ENCODE measurements at places on chromosomes 16 and 17.

DNA sequence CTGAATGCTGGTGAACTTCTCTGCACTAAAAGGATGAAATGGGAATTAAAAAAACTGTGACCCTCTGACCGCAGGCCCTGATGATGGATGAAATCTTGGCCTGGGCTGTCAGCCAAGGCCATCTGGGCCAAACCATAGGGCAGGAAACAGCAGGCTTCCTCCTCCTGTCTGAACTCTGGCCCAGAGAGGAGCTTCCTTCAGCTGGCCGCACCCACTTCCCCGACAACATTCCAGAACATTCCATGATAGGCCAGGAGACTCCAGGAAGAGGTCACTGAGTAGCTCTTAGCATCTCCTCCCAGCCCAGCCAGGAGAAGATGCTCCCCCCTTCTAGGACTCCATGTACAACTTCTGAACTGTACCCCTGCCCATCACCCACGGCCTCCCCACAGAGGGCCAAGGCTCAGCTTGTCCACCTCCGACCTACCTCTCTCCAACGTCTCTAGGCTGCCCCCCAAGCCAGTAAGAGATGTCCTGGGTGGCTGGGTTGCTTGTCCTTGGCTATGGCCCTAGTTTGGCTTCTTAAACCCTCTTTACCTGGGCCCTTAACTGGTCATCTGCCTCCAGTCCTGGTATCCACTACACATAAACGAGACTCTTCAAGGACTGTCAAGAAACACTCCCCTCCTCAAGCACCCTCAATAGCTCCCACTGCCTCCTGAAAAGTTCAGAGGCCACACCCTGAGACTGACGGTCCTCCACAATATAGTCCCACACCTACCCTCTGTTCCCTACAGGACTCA, 1.7 kb downstream of the RPH3AL start:
- DNase-seq: peak; percentile 76

DNA sequence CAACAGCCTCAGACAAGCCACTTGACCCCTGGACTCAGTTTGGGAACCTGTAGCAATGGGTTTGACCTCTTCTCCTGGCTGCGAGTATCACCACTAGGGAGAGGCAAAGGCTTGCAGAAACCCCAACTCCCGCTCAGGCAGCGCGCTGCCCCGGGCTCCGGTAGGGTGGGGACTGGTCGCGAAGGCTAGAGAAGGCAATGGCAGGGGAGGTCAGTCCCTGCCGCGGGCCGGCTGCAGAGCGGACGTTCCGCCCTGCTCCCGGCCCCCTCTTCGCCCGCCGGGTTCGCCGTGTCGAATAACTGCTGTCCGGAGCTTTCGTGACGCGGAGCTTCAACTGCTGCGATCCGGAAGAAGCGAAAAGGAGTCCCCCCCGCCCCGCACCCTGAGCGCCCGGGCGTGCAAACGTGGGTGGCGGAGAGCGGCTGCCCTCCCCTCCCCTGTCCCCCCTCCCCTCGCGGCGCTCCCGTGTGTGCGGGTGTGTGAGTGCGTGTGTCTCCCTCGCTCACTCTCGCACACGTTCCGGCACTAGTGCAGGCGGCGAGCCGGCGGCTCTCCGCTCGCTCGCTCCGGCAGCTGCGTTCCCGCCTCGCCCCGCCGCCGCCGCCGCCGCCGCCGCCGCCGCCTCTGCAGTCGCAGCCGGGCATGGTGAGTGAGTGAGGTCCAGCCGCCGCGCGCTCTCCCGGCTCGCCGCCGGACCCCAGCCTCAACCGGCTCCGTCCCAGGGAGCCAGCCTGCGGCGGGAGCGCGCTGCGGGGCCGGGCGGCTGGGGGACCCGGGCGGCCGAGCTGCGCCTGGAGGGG, 772 bp upstream of the SHISA6 start:
- no peak for DNase-seq

DNA sequence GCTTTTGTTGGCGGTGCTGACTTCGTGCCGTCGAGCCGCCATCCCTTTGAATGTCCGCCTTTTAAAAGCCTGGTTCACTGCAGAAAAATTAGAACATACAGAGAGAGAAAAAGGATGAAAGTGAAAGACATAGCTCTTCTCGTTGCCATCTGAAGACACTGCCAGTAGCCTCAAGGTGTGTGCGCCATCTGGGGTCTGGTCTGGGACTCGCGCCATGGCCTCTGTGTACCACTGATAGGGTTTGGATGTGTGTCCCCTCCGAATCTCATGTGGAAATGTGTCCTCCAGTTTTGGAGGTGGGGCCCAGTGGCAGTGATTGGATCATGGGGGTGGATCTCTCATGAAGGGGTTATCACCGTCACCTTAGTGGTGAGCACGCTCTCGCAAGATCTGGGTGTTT, 15.5 kb downstream of the GSE1 start:
- no peak for DNase-seq

- no peak for DNase-seq
These were observed 28.4 kb downstream of the LRRC75A start for GRCh38 chr17:16463358-16464302.

- DNase-seq: peak; percentile 60
These were observed 29.3 kb downstream of the DYNLRB2 start for GRCh38 chr16:80570106-80570478.

- DNase-seq: no peak
These were observed 10.3 kb downstream of the MYCBPAP start for GRCh38 chr17:50518384-50519023.

- no peak for DNase-seq
These were observed 4.4 kb downstream of the LGALS9 start for GRCh38 chr17:27635275-27635823.

GRCh38 chr17:37261286-37261685, 114.5 kb upstream of the C17orf78 start:
- peak; percentile 14 for DNase-seq

DNA sequence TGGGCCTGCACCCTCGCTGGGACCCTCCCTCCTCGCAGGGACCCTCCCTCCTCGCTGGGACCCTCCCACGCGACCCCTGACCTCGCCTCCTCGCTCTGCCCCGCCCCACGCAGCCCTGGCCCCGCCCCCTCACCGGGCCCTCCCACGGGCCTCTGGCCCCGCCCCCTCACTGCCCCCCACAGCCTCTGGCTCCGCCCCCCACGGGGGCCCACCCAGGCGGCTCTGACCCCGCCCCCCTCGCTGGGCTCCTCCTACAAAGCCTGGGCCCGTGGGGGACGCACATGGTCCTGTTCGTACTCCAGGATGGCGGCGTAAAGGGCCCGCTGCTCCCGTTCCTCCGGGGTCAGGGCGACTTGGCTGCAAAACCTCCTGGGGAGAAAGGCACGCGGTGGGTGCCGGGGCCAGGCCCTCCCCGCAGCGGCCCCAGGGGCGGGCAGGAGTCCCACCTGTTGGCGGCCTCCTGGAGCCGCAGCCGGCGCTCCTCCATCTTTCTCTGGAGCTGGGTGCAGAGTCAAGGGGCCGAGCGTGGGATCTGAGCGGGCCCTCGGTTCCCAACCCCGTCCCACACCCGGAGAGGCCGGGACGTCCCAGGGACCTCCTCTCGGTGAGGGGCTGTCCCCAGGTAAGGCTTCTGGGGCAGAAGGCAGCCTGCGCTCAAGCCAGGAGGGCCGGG, 9.0 kb downstream of the VPS9D1 start:
- DNase-seq: peak; percentile 66

DNA sequence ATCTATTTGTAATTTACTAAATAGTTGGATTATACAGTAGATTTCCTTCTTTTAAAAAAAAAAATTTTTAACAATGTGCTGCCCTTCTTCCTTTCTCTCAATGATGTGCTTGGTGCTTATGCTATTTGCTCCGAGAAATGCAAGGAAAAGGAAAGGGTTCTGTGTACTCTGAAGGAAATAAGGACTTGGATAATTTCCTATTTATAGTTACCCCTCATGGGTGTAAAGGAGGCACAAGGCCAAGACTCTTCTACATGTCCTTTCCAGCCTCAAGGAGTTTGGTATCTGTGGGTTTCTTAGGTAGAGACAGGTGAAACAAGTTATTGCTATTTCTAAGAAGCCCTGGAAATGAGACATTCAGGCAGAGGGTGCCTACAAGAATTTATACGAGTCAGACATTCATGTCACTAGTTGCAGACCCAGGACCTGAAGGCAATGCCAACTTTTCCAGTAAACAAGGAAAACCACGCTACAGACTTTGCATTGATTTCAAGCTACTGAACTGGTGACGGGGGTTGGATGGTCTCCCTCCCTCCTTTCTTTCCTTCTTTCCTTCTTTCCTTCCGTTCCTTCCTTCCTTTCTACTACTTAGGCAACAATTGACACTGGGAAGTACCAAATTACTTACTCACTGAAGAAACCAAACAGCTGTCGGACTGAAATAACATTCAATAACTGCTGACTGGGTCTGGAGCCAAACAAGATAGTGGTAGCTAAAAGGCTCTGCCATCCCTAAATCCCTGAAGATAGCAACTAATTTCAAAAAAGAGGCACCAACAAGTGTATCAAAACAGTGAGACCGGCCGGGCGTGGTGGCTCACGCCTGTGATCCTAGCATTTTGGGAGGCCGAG, 33.8 kb upstream of the GHDC start:
- DNase-seq: peak; percentile 33

DNA sequence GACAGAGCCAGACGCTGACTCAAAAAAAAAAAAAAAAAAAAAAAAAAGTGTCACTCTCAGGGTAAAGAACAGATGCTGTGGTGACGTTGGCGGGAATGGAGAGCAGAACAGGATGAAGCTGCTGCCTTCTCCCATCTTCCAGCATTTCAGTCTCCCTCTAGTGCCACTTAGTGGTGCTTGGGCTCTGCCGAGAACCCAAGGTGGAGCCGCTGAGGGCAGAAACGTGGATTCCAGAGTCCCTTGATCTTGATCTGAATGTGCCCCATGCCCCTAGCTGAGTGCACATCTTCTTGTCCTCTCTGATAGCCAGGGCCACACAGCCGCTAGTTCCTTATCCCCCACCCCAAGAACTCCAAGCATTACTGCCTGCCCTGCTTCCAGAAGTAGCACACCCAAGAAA, 43.2 kb upstream of the FA2H start:
- no peak for DNase-seq

- peak; percentile 49 for DNase-seq
These were observed 4.4 kb downstream of the SHBG start for GRCh38 chr17:7634384-7634783.

- no peak for DNase-seq
These were observed 337.4 kb upstream of the HSBP1 start for GRCh38 chr16:83470416-83470815.

- DNase-seq: no peak
These were observed 774.5 kb upstream of the RBFOX1 start for GRCh38 chr16:6558126-6558525.

DNA sequence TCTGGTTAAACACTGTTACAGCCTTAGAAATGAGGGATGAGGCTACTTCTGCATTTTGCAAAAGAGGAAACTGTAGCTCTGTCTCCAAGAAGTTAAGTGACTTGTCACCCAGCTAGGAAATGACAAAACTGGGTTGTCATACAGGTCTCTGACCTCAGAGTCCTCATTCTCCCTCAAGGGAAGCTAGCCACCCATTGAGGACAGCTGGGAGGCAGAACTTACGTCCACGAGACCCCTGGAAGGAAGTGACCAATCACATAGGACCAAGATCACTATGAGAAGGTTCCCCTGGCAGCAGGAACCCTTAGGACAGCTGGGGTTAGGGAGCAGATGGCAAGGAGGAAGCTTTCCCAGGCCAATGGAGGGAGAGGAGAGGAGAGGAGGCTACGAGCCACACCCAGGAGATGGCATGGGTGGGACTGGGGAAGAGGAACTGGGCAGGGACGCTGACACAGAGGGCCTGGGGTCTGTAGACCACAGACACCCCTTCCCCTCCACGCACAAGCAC, 11.2 kb downstream of the METTL22 start:
- DNase-seq: no peak

- DNase-seq: peak; percentile 64
These were observed 2.0 kb downstream of the CBX4 start for GRCh38 chr17:79836972-79837887.

GRCh38 chr17:46727572-46728348, 90.7 kb downstream of the WNT3 start:
- peak; percentile 47 for DNase-seq

GRCh38 chr17:47120521-47121095, 68.5 kb downstream of the CDC27 start:
- DNase-seq: peak; percentile 75

DNA sequence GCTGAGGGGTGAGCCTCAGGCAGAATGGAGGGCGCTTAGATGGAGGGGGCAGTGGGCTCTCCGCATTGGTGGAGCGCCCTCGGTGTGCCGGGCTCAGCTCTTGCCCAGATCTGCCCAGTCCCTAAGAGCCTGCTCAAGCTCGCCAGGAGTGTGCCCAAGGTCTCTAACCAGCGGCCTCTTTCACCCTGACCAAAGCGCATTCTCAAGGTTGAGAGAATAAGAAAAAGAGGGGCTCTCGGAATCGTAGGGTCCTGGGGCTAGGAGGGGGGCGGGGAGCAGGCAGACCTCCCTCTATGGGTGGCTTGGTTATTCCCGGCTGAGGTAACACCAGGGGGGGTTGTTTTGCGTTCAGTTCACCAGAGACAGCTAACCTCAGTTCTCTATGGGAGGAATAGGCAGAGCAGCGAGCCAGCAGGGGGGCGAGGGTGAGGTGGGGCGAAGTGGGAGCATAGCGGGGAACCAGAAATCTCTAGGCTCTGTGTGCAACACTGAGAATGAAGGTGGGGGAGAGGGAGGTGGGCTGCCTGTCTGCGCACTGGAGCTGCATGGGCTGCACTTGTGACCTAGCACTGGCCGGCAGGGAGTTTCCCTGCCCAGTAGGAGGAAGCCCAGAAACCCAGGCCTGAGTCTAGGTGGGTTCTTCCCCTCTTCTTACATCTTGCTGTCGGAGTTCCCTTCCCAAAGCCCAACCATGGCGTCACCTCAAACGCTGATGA, 3.0 kb downstream of the TMEM132E start:
- no peak for DNase-seq
